ENCODE measurements at places on chromosomes 7 and 10.
A peak's percentile ranks its signal among the peaks of the same experiment; 100 is the strongest.

DNA sequence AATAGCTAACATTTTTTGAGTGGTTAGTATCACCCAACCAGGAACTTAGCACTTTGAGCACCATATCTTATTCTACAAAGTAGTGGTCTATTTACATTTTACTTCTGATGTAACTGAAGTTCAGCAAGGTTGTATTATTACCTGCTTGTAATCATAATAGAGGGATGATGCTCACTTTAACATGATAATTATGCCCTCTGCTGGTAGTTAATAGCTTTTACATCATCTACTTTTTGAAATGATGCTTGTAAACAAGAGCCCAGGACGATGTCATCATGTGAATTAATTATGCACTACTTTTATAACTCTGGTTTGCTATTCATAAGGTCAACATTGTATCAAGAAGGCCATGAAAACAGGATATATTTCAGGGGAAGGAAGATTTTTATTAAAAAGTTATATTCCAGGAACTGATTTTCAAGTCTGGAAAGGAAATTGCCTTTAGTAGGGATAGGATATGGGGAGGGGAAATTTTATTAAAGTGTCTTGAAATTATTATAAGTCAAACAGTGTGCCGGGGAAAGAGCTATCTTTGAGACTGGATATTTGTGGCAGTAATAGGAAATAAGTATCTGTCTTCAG lies 80.3 kb upstream of the SCIN start:
- peak; percentile 32 for DNase-seq

- no peak for DNase-seq
These were observed 106.8 kb downstream of the POLL start for GRCh38 chr10:101481256-101481655.

GRCh38 chr7:127411176-127411575 lies 18.7 kb upstream of the ZNF800 start:
- DNase-seq: no peak

DNA sequence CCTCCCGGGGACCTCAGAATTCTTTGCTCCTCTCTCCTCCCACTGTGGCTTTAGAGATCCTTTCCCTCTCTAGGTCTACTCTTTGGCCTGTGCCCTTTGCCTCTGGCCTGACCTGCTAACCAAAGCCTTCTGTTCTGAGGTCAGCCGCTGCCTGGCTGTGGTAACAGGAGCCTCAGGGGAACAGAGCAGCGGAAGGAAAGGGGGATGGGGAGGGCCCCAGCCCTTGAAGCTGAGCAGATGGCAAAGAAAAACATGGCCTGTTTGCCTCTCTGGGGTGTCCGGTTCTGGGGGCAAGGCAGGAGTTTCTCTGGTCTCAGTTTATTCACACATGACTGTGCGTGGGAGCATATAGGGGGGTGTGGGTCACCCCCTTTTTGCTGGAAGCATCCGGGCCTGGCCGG lies 28.2 kb downstream of the COL26A1 start:
- peak; percentile 28 for DNase-seq

GRCh38 chr10:124138883-124139348 lies 45.5 kb upstream of the CHST15 start:
- no peak for DNase-seq

Data from GM03348 (cell line).